HepG2 (cell line): ENCODE measurements at places on chromosomes 1 and 21.

DNA sequence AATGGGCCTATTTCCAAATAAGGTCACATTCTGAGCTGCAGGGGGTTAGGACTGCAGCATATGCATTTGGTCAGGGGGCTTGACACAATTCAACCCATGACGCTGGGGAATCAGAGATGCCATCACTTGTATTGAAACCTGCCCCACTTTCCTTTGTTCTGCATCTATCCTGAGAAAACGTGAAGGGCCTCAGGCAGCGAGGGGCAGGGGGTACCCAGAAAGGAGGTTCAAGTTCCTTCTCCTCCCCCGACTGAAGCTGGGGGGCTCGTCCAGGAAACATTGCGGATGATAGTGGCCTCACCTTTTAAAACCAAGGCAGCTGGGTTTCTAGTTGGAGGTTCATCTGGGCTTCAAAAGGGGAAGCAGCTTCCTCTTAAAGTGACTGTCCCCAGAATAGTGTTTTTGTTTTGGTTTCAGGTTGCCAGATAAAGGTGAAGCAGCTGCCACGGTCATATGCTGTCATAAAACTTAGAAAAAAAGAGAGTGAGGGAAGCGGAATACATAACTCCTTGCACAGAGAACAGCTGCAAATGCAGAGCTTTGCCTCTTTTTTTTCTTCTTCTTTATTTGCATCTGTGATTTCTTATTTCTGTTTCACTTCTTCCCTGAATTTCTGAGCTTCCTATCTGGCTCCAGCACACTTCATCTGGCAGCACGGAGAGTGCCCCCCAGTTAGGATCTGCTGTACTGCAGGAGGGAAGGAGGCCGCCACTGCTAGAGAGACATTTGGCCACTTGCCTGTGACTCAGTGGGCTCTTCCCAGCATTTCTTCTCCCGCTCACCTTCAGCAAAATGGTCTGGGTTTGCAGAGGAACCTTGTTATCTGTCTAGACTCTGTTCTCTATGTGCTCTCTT is 142.0 kb downstream of the AJAP1 start:
- DNase-seq, result no peak

- DNase-seq, result no peak
These were observed 319.8 kb upstream of the RRP15 start for GRCh38 chr1:217965156-217965786.

GRCh38 chr1:113459279-113459678 is 69.0 kb downstream of the MAGI3 start:
- no peak for DNase-seq

DNA sequence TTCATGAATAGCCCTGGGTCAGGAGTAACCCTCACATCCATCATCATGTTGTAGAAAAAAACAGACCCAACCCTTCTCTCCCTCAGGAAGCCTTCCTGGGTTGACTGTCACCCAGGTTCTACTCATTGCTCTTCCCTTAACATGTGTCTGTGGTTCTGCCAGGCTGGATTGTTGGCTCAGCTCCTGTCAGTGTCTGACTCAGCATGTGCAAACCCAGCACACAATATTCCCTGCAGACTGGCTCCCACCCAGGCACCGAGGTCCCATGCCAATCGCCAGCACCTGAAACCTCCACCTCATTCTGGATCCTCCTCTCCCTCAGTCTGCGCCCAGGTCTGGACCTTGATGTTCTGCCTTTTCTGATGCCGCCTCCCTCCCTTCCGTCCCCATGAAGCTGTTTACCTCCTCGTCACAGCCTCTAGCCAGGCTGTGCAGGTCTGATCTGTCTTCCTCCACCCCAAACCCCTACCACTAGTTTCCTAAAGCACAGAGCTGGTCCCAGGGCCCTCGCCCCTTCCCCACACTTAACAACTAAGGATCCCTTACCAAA is 4.3 kb upstream of the S100A8 start:
- DNase-seq, result no peak

DNA sequence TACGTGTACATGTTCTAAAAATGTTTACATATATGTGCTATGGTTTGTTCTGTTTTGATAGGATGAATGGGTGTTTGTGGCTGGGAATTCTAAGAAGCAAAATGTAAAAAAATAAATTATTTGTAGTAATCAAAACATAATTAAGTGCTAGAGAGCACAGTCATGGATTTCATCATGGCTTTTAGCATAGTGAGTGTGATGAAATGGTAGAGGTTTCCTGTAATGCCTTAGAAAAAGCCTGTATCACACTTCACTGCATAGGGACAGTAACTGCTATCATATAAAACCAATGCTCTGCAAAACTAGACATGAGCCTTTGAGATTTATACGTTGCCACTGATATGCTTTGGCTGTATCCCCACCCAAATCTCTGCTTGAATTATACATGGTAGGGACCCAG is 99.8 kb downstream of the PTGER3 start:
- DNase-seq, result no peak

- DNase-seq, result no peak
These were observed 720.2 kb downstream of the PTPRU start for GRCh38 chr1:29956349-29957030.

- DNase-seq, result no peak
These were observed 6.1 kb downstream of the C1orf159 start for GRCh38 chr1:1109743-1110142.

DNA sequence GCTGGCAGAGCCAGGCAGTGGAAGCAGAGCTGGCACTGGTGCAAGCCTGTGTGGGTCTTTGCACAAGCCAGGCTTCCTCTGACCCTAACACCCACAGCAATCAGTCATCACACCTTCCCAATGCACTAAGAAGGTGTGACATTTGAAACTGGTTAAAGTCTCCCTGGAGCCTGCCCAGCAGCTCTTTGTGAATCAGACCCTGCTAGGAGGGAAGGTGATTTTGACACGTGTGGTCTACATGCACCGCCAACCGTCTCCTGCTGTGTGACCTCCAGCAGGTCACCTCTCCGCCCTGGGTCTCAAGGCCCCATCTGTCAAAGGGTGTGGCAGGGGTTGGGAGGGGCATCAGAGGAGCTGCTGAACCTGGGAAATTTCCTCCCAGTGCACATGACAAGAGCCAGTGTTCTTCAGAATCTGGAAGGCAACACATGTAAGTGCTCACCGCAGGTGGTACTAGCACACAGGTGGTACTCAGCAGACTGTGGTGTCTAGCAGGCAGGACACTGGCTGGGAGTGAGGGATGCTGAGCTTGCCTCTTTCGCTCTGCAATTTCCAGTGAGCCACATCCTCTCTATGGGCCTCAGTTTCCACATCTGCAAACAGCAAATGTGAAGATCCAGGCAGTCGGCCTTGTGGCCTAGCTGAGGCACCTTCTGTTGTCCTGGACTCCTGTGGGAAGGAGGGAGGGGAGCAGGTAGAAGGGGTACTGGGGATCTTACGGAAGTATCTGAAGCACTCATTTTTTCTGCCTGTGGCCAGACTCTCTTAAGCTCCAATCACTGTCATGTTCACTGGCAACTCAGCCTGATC is 123.2 kb downstream of the DMRTB1 start:
- DNase-seq, result no peak

GRCh38 chr1:205335692-205336091 is 14.1 kb upstream of the NUAK2 start:
- peak; percentile 68 for DNase-seq

DNA sequence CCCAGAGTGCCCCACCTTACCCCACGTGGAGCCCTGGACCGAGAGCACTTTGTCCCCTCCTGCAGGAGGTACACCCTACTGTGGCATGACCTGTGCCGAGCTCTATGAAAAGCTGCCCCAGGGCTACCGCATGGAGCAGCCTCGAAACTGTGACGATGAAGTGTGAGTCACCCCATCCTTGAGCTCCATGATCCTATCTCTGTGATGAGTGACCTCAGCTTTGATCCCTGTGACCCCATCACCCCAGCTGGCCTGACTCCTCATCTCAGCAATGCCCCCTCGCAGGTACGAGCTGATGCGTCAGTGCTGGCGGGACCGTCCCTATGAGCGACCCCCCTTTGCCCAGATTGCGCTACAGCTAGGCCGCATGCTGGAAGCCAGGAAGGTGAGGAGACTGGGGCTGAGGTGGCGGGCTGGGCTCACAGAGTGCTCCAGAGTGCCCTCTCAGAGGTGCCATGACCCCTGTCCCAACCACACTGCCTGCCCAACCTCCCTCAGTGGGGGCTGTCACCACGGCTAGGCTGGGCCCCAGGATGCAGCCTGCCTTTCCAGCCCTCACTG is 16.2 kb upstream of the MPL start:
- DNase-seq, result peak; percentile 38

- no peak for DNase-seq
These were observed 36.2 kb upstream of the F13B start for GRCh38 chr1:197103300-197103699.

DNA sequence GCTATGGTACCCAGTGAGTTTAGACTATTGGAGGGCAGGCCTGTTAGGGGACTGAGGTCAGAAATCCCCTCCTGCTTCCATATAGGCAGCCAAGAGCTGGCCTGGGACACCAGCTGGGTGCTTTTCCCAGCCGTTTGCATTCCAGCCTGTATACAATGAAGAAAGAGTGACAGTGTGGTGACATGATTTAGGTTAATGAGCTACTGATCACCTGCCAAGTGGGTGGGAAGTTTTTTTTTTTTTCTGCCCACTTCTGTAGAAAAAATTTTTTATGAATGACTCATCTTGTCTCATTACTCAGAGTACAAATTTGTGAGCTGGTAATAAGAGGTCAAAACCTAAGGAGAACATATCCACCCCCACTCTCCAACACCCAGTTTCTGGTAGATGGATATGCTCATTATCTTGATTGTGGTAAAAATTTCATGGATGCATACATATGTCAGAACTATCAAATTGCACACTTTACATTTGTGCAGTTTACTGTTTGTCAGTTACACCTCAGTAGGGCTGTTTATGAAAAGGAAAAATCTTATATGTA is 16.4 kb upstream of the CGN start:
- peak; percentile 33 for DNase-seq

DNA sequence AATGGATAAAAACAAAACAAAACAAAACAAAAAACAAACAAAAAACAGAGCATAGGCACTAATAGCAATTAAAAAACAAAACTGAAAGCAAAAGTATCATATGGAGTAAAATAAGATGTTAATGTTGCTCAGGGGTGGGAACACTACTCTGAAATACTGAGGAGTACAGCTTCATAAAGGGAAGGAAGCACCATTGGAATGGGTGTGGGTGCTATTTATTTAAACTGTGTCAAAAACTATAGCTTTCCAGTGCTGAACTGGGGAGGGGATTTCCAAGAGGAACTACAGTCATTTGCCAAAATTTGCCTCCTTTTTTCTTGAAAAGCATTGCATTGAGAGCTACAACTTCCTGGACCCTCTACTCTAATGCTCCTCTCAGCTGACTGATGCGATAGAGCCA is 40.0 kb downstream of the SPTA1 start:
- no peak for DNase-seq

DNA sequence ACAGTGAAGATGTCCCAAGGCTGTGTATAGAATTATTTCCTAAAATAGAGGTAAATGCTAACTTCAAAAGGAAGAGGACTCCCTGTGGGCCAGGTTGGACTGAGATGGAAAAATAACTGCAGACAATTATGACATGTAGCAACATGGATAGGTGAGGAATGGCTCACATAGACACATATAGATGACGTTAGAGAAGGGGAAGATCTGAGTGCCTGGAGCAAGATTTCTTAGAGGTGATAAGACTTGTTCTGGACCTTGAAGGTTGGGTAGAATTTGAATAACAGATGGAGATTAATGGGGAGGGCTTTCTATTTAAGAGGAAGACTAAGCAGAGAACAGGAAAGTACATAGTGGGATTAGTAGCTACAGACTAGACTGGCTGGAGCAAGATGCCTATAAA is 76.9 kb downstream of the C1orf21 start:
- DNase-seq, result no peak

- no peak for DNase-seq
These were observed 7.1 kb upstream of the SLAMF7 start for GRCh38 chr1:160731990-160732389.

- no peak for DNase-seq
These were observed 22.7 kb downstream of the AHCYL1 start for GRCh38 chr1:110007046-110007830.
